ENCODE measurements at places on chromosomes 7 and 10. TPM values are rescaled to one million over a fixed set of nuclear protein-coding genes. Genes with fewer than 3 reads are reported as not detected.

Gene TBX20
- 0.30 TPM for total RNA-seq

Gene GNGT1
- not detected for total RNA-seq

Gene LDB1
- total RNA-seq: 93.6 TPM

Gene FAM25C
- not detected for total RNA-seq

- ATAC-seq: no peak
These were observed 305.2 kb upstream of the ETV1 start for GRCh38 chr7:14294637-14295036.

DNA sequence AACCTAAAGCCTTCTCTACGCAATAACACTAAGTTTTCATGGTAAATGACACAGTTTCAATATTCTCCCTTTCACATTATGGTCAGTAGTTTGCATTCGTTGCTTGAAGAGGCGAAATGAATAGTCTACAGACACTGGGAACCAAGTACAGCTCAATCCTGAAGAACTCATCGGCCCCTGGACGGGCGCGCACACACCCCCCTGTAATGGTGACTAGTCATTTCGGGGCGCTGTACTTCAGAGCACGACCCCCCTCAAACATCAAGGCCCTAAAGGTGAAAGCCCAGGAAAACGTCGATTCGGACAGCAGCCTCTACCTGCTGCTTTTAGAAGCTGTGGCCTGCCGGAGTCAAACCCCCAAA lies 1.0 kb downstream of the NT5C2 start:
- ATAC-seq: peak; percentile 61

Gene JCAD
- 0.58 TPM for total RNA-seq

Gene KIAA1549
- 1.1 TPM for total RNA-seq

- peak; percentile 85 for ATAC-seq
These were observed 4.2 kb upstream of the ACSL5 start for GRCh38 chr10:112369495-112370423.

DNA sequence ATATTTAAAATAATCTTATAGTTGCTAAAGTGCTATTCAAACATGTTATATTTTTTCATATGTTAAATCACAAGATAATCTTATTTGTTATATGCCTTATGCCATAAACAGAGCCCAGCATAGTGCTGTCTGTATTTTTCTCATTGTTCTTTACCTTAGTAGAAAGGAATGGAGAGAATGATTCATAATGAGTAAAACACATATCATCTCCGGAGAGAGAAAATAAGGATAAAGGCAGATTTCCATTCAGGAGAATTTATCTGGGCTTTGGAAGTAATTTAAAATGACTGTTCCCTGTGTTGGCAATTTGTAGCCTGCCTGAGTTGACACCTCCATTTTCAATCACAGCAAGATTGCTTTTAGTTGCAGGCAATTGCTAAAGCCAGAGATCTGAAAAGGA lies 30.2 kb downstream of the CHN2 start:
- ATAC-seq: no peak

DNA sequence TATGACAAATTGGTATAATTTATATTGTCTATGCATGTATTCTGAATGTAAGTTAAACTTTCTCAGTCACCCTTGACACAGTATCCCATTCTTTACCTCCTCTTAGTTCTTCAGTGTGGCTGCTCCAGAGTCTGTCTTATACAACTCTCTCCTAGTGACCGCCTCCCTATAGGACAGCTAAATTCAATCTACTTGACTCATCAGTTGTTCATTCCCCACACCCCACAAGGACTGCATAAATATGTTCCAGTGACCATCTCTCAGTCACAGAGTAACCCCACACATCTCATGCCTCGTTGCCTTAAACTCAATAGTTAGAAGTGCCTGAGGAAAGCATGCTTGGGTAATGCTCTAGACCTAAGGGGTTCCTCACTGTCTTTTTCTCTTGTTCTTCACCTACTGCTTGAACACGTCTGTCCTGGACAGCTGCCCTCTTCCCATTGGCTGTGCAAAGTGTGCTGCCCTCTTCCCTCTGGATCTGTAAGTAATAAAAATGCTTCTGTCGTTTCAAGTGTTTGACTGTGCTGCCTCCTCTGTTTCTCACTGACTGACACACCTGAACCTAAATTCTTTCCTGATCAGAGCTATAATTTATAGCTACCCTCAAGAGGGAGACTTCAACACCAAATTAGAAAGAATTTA lies 494.6 kb upstream of the GRM3 start:
- ATAC-seq: no peak

DNA sequence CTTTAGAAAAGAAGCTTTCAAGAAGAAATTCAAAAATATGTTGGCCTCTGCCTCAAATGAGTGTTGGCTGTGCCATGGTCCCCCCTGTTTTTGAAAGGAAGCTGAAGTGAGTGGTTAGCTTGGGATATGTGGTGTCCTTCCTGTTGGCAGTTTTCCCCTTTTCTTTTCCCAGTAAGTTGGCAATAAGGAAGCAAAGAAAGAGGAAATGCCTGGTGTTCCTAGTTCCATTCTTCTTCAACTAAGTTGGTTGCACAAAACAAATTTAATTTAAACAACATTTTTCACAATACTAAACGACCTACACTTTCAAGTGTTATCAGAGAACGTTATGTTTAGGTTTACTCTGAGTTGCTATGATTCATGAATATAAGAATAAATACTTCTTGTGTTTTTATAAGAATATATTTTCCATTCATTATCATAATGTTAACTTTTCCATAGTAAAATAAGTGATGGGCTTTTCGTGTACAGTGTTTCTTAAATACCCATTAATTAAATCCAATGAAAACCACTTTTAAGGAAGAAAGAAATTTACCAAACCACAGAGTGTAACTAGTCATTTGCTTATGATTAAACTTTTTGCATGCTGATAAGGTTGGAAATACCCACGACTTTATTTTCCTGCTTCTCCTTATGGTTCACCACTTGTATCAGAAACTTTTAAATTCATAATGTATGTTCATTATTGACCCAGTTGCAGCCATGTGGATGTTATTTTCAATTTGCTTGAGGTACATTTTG lies 7.7 kb downstream of the HDAC9 start:
- ATAC-seq: no peak

Gene ZPBP
- not detected for total RNA-seq

- ATAC-seq: peak; percentile 97
These were observed 167.8 kb upstream of the EEPD1 start for GRCh38 chr7:35985126-35985754.

- no peak for ATAC-seq
These were observed 112.7 kb downstream of the RBM20 start for GRCh38 chr10:110756876-110757275.

DNA sequence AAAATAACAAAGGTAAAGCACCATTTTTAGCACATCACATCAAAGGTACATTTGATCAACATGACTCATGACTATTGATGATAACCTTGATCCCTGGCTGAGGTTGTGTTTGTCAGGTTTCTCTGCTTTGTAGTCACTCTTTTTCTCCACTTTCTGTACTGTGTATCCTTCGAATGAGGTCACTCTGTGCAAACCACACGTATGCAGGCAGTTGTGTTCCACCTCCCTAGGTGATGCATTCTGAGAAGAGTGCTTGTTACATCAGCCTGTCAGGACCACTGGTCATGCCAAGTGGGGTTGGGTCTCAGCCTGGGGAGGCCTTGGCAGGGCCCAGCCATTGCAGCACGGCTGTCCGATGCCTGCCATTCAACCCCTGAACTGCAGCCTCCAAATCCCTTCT lies 62.8 kb upstream of the GJD4 start:
- ATAC-seq: peak; percentile 93

Gene ASB15
- not detected for total RNA-seq

DNA sequence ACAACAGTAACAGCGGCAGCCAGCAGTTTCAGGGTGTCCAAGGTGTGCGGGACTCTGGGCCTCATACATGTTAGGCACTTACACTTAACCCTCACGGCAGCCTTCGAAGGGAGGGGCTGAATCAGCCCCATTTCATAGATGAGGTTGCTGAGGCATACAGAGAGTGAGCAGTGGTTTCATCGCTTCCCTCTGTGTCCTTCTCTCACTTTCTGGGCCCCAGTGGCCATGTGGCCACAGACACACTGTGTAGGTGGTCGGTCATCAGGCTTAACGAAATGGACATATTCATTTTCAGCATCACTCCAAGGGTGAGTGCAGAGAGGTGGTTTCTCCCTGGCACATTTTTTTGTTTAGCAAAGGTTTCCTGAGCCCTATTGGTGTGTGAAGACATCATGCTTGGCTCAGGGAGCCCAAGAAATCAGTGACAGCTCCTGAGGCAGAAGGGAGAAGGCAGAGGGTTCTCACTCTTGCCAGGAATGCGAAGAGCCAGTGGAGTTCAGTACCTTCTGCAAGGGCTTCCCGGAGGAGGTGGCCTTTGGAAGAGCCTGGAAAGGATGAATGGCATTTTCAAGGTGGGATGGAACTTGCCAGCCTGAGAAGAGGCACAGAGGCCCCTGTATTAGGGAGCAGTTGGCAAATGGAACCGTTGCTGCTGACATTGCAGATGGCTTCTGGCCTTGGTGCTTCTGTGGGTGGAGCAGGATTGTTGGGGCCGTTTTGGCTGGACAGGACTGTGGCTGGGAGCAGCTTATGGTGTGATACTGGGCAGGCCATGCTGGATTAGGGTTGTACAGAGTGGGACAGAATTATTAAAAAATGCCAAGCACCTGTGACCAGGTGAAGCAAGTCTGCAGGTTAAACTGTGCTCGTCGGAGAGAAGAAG lies 61.7 kb upstream of the PPIF start:
- peak; percentile 87 for ATAC-seq

DNA sequence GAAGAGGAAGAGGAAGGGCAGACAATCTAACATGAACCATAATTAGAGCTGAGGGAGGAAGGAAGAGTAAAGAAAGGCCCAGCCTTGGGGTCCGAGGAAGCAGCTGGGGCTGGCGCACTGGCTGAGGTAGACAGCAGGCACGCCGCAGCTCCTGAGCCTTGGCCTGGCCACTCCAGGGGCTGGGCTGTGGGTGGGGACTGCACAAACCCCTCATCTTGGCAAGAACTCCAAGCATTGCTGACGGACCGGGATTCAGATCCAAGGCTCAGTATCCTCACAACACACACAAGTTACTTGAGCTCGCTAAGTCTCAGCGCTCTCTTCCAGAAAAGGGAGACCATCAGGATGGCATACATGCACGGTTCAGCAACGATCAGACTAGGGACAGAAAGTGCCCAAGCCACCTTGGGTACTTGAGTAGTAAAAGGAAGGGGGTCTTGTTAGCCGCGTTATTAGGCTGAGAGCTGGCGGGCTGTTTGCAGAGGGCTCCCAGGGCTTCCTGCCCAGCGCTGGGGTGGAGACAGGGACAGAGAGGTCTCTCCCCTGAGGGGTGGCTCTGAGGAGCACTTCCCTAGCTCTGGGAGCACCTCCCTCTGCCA lies 4.5 kb downstream of the TNS3 start:
- no peak for ATAC-seq

DNA sequence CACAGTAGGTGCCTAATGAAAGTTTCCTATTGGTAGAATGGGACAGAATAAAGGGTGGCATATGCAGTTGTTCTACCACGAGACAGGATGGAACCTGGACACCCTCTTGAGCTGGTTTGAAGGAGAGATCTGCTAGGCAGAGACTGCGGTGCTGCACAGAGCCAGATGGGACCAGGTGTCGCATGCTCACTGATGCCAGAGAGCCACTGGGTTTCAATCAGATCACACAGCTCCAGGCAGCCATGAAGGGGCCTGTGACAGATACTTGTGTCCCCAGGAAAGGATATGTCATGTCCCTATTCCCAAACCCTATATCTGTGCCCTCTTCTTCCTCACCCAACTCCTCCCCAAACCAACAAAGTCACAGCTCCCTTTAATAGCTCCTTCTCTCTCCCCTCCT lies 235.7 kb downstream of the PRPF18 start:
- ATAC-seq: no peak

Gene ACSM6
- total RNA-seq: not detected

- ATAC-seq: peak; percentile 88
These were observed 18.7 kb downstream of the OR9A2 start for GRCh38 chr7:143008007-143008901.

GRCh38 chr7:15291699-15292098 lies 270.1 kb downstream of the AGMO start:
- ATAC-seq: no peak

- no peak for ATAC-seq
These were observed 99.0 kb upstream of the EGR2 start for GRCh38 chr10:62915158-62915557.

DNA sequence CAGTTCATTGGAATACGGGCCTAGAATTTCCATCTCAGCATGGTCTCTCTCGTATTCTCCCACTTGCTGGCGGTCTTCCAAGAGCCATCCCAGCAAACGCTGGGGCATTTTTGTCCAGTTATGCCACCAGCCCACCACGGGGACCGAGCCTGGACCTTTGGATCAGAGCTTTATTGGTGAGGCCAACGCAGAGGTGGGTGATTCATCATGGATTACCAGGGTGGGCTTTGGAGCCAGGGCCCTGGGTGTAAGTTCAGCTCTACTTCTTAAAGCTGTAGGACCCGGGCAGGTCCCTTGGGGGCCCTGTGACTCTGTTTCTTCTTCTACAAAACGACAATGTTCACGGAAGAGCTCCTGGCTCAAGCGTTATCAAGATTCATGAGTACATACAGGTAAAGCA lies 22.7 kb upstream of the PITRM1 start:
- ATAC-seq: no peak

GRCh38 chr7:32453341-32454011 lies 36.7 kb downstream of the LSM5 start:
- ATAC-seq: no peak

GRCh38 chr10:3911241-3911640 lies 126.2 kb upstream of the KLF6 start:
- ATAC-seq: no peak

DNA sequence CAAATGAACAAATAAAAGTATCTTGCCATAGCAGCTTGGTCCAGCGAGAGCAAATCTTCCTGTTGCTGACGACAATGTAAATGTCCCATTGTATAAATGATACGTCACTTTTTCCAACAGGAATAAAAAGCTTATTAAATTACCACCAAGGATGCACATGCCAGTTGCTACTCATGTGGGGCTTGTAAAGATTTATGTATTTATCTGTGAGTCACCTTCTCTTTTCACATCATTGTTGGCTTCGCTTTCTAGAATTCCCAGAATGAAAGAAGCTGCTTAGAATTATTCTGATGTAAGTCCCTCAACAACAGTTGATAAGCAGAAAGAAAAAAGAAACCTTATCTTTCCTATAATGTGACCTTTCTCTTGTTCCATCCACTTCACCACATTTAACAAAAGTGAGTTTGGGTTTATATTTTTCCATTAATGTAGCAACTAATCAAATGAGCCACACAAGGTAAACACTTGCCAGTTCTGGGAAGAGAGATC lies 22.4 kb downstream of the DNAJC12 start:
- peak; percentile 72 for ATAC-seq

Measured in activated T-helper 17 cell treated with anti-CD3 and anti-CD28 coated beads, Interleukin-2, amount 50 U/mL, for 72 hours (primary cell).